ENCODE measurements at places on chromosomes 7 and 10.

- no peak for DNase-seq
Measured at GRCh38 chr10:35004651-35005050, 85.5 kb downstream of the CUL2 start.

GRCh38 chr10:4399556-4399955, 426.5 kb upstream of the AKR1E2 start:
- no peak for DNase-seq

GRCh38 chr7:159271781-159272180, 127.1 kb upstream of the VIPR2 start:
- DNase-seq, result no peak

DNA sequence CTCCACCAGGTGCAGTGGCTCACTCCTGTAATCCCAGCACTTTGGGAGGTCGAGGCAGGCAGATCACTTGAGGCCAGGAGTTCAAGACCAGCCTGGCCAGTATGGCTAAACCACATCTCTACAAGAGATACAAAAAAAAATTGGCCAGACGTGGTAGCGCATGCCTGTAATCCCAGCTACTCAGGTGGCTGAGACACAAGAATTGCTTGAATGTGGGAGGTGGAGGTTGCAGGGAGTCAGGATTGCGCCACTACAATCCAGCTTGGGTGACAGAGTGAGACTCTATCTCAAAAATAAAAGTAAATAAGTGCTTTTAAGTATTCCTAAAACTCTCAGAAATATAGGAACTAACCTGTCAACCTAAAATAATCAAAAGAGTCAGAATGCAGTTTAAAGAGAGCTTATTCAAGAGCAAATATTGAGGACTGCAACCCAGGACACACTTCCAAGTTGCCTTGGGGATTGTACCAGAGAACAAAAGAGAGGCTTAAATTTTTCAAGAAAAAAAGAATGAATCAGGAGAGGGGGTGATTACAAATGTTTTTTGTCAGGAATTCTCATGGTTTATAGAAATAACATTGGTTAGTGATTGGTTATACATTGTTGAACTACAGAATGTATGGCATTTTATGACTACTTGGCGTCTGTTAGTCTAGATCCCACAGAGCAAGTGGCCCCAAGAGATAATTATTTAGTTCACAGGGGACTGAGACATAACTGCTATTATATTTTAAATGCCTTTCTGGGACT, 33.2 kb upstream of the PPP1R9A start:
- no peak for DNase-seq

- DNase-seq, result no peak
Measured at GRCh38 chr7:18552316-18552916, 56.9 kb downstream of the HDAC9 start.

GRCh38 chr7:87473986-87474385, 1.5 kb downstream of the ABCB4 start:
- DNase-seq, result no peak

DNA sequence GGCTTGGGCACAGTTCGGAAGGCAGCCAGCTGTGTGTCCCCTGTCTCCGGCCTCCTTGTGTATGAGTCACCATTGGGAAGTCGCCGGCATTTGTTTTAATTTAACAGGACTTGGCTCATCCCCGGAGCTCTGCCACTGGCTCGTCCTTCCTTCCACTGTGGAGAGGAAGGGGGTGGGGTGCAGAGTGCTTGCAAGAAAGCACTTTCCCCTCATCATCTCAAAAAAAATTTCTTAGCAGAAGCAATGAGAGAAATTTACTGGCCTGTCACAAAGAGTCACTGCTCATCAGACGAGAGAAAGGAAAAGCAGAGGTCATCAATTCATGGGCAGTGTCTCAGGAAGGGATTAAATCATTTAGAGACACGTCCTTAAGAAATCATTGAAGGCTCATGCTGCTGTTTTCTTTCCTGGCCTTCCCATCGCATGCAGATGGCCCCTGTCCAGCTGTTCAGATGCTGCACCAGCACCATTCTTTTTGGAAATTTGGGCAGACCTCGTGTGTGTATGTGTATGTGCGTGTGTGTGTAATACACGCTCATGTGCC, 93.3 kb downstream of the BMS1 start:
- no peak for DNase-seq

- DNase-seq, result no peak
Measured at GRCh38 chr10:86335257-86335656, 31.3 kb downstream of the GRID1 start.

DNA sequence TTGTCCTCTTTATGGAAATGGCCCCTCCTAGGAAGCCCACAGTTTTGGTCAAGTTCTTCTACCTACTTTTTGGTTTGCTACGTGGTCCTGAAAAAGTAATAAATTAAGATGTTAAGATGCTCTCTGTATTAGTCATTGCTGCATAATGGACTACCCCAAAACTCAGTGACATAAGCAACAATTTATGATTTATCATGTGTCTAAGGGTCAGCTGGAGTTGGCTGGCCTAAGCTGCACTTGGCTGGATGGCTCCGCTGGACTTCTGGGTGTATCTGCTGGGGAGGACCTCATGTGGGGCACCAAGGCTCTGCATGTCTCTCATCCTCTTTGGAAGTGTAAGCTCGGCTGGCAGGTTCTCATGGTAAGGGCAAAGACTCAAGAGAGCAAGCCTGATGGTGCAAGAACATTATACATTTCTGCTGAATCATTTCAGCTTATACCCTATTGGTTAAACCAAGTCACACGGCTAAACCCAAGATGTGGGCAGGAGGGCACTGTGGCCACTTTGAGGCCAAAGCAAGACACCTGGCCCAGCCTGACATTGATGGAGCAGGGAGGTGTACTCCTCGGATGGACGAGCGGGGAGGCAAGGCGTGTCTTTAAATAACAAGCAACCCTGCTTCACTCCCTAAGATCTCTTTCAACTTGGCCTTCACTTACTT, 47.7 kb downstream of the TBXAS1 start:
- no peak for DNase-seq

GRCh38 chr10:24533981-24534380, 189.7 kb downstream of the ARHGAP21 start:
- no peak for DNase-seq

DNA sequence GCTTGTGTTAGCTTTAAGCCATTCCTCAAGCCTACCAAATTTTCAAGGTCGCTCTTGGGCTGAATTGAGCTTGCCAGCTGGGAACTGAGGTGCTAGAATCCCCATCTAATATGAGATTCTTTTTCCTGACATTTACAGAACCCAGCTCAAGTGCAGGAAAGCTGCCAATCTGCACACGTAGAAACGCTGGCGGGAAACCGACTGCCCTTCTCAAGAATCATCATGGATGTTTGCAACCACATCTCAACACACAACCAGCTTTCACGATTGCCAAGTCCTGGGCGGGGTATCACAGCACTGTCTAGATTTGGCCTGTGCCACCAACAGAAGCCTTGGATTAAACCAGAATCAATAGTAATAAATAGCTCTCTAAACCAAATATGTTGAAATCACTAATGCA, 203.7 kb downstream of the DIP2C start:
- DNase-seq, result no peak

GRCh38 chr7:11689096-11689495, 142.9 kb downstream of the THSD7A start:
- no peak for DNase-seq

GRCh38 chr10:14129770-14130169, 201.0 kb downstream of the FRMD4A start:
- no peak for DNase-seq

GRCh38 chr7:124898531-124898930, 31.1 kb downstream of the POT1 start:
- DNase-seq, result no peak

GRCh38 chr7:71329030-71329660, 197.2 kb downstream of the GALNT17 start:
- no peak for DNase-seq

GRCh38 chr7:41979834-41980307, 257.1 kb downstream of the GLI3 start:
- DNase-seq, result no peak

GRCh38 chr7:142100634-142101033, 10.9 kb upstream of the MGAM2 start:
- DNase-seq, result no peak

DNA sequence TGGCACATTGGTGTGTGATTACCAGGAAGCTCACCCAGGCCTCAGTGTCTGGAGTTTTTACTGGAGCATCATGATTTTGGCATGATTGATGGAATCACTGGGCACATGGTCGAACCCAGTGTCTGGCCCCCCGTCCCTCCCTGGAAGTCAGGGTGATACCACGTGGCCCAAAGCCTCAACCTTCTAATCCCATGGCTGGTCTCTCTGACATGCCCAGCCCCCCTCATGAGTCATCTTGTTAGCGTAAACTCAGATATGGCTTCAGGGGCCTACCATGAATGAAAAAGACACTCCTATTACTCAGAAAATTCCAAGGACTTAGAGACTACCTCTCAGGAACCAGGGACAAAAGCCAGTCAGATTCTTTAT, 109.3 kb downstream of the GRK5 start:
- no peak for DNase-seq

DNA sequence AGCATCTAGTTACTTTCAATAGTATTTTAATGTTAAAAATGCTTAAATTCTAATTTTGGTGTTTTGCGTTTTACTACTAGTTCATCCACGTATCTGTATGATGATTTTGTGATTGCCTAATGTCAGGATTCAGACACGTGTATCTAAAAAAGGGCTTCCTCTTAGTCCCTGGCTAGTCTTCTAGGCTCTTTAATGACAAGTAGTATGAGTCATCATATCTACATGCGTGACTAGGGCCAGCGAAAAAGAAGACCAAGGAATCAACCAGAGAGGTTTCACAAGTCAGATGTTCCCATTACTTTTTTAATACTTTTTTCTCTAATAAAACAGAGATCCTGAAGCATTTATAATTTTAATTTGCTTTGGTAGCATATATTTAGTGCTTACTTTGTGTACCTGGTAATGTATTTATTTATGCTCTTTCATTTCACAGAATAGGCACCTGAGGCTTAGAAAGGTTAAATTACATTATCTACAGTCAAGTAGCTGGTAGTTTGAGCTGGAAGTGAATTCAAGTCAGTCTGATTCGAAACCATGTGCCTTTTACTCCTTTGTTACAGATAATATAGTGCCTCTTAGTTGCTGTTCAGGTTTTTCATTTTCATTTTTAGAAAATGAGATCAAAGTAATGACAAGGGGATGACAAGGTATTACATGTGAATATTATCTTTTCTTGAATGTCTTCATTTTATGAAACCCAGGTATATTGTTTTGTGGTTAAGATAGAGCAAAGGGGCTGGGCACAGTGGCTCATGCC, 140.3 kb downstream of the FOXP2 start:
- DNase-seq, result no peak

DNA sequence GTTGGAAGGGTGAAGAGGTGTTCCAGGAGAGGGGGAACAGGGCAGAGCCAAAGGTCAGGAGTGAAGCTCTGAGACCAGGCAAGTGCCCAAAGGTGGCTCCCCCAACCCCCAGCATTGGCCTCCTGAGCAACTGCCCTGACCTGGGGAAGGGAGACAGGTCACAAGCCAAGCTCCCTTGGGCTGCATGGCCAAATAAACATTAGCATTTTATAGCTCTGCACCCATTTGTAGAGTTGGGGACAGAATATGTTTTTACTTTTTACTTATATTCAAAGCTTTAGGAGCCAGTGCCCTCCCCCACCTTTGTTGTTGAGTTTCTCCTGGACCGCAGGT, 4.0 kb downstream of the UNC5B start:
- DNase-seq, result no peak

DNA sequence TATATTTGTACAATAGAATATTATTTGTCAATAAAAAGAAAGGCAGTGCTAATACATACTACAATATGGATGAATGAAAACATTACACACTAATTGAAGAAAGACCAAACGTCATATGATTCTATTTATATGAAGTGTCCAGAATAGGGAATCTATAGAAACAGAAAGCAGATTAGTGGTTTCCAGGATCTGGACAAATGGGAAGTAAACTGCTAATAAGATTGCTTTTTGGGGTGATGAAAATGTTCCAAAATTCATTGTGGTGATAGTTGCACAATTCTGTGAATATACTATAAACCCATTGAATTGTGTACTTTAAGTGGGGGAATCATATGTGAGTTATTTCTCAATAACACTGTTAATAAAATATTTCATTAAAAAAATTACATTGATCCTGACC, 78.2 kb upstream of the IFRD1 start:
- DNase-seq, result no peak

GRCh38 chr7:5143106-5143505, 46.9 kb upstream of the WIPI2 start:
- DNase-seq, result no peak

DNA sequence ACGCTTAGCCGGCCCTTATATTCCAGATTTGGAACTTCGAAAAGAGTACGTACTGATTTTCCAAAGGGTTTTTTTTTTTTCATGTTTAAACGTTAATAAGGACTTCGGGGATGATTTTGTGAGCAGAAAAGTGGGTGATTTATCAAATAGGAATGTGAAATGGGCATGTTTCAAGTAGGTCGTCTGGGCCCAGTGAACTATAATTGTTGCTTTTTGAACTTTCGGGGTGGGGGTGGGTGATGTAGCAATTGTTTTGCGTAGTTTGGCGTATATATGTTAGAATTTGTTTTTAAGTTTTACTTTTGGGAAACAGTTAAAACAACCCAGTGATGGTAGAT, 299 bp upstream of the PBLD start:
- no peak for DNase-seq

DNA sequence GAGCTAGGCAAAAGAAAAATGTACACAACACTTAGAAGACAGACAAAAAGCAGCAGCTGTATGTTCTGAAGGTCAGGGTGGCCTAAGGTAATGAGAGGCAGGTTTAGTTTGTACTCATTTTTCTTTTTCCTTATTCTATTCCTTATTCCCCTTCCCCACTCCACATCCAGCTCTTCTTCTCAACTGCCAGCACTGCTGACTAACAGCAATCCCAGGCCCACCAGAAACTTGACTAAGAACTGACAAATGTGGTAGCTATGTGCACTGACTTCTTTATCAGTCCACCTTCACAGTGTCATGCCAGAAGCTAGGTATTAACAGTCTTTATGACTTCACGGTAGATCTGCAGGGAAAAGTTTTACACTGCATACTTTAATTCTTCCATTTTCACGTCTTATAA, 6.1 kb downstream of the COPG2 start:
- no peak for DNase-seq

GRCh38 chr7:123881300-123881699, 36.3 kb downstream of the HYAL4 start:
- no peak for DNase-seq

GRCh38 chr7:120716307-120716706, 141.6 kb downstream of the TSPAN12 start:
- DNase-seq, result no peak
